ENCODE measurements at places on chromosomes 16 and 17. TPM values are rescaled to one million over a fixed set of nuclear protein-coding genes. Genes with fewer than 3 reads are reported as not detected.

- no peak for DNase-seq
- H3K27me3 ChIP-seq = no peaks in the 10 kb centered on the region
- no peak overlapping the region for H3K4me3 ChIP-seq
- peaks cover 7% of the 10 kb centered on the region for H3K4me1 ChIP-seq
Observed at GRCh38 chr17:1473170-1473569, 17.1 kb upstream of the CRK start.

DNA sequence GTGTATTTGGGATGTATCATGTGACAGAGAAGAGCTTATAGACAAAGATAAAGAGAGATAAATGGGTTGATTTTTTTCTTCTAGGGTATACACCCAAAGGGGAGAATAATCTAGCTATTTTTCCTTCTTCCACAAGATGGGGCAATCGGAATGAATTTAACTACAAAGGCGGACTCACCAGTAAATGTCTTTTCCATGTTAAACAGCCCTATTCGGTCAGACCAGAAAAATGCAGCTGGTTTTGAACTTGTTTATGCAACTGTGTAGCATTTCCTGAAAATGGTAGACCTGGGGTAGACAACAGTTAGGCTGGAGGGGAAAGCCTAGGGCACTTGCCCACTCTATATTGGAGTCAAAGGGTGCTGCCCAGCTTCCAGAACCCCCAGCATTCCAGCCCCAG, 477.1 kb downstream of the TOX3 start:
- no peaks in the 10 kb centered on the region for H3K4me1 ChIP-seq
- no peak overlapping the region for H3K4me3 ChIP-seq
- no peak for DNase-seq
- no peaks in the 10 kb centered on the region for H3K27me3 ChIP-seq

GRCh38 chr17:28959471-28959871, 8.2 kb upstream of the PHF12 start:
- H3K27me3 ChIP-seq = no peaks in the 10 kb centered on the region
- H3K27ac ChIP-seq = no peak overlapping the region
- no peaks in the 10 kb centered on the region for H3K4me1 ChIP-seq
- no peak overlapping the region for H3K4me3 ChIP-seq
- H3K36me3 ChIP-seq = no peaks in the 10 kb centered on the region
- no peak for DNase-seq

The HYDIN gene
- not detected for total RNA-seq

The GNAO1 gene
- 1.9 TPM for total RNA-seq

The MTSS2 gene
- 107 TPM for total RNA-seq

GRCh38 chr16:31331141-31331764, 23.7 kb upstream of the ITGAX start:
- H3K36me3 ChIP-seq = no peaks in the 10 kb centered on the region
- H3K4me3 ChIP-seq = peak overlapping the region; percentile 42
- H3K27me3 ChIP-seq = peaks cover 4% of the 10 kb centered on the region
- DNase-seq = no peak
- no peak overlapping the region for H3K27ac ChIP-seq

- H3K36me3 ChIP-seq = no peaks in the 10 kb centered on the region
- no peak overlapping the region for H3K27ac ChIP-seq
- DNase-seq = no peak
- peaks cover 3% of the 10 kb centered on the region for H3K27me3 ChIP-seq
- no peak overlapping the region for H3K4me3 ChIP-seq
Observed at GRCh38 chr17:43854498-43854897, 7.5 kb downstream of the CD300LG start.

The IFT20 gene
- 6.1 TPM for total RNA-seq

The C16orf95 gene
- 8.1 TPM for total RNA-seq

The KRT28 gene
- not detected for total RNA-seq

- no peak for DNase-seq
- no peak overlapping the region for H3K27ac ChIP-seq
- no peaks in the 10 kb centered on the region for H3K4me1 ChIP-seq
- no peaks in the 10 kb centered on the region for H3K27me3 ChIP-seq
Observed at GRCh38 chr16:66774981-66775380, 23.6 kb upstream of the DYNC1LI2 start.

DNA sequence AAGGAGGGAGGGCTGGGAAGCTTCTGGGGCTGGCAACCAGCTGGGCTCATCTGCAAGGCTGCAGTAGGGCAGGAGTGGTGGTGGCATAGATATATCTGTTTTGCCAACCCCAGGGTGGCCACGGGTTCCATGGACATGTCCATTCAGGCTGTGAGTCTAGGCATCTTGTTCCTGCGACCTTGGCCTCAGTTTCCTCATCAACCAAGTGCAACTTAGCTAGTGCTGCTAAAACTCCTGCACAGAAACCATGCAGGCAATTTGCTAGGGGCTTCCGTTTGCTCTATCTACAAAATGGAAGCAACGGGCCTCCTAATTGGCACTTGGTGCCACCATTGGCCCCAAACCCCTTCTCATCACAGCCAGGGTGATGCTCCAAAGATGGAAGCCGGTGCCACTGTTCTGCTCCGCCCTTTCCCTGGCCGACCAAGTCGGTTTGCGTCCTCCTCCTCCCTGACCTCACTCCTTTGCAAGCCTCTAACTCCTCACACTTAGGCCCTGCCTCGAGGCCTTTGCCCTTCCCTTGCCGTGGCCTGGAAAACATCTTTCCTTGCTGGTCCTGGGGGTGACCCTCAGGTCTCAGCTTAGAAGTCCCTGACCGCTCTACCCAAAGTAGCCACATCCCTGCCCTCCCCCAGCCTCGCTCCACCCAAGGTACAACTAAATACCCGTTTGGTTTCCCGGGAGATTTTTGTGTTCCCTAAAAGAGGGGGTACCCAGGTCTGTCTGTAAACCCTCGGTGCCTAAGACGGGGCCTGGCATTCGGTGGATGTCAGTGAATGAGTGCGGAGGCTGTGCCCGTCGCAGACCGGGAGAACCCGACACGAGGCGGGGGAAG, 1.2 kb downstream of the SREBF1 start:
- H3K27me3 ChIP-seq = no peaks in the 10 kb centered on the region
- no peaks in the 10 kb centered on the region for H3K36me3 ChIP-seq
- H3K27ac ChIP-seq = peak overlapping the region; percentile 100

DNA sequence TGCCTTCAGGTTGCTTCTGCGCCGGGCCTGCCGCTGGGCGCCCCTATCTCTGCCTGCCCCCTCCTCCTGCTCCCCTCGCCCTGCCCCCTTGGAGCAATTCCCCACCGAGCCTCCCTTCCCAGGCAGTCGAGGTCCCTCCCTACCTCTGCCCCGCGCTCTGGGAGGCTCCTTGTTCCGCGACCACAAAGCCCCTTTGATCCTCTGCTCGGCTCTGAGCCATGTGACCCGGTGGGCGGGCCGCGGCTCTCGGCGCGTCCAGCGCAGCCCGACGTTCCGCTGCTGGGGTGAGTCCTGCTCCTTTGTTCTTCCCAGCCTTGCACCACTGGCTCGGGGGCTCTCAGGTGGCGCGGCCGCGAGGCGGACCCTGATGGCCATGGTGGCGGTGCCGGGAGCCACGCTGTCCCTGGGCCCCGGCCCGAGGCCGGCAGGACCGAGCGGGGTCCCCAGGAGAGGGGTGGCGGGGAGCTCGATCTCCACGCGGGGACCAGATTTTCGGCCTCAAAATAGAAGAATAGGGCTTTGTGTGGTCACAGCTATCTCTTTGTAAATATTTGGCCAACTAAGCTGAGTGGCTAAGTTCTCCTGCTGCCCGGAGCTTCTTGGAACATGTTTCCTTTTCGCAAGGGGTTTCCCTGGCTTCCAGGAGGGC, 310.6 kb downstream of the SEC14L1 start:
- no peaks in the 10 kb centered on the region for H3K27me3 ChIP-seq
- peak overlapping the region; percentile 67 for H3K4me3 ChIP-seq
- H3K27ac ChIP-seq = peak overlapping the region; percentile 69
- H3K4me1 ChIP-seq = peaks cover 35% of the 10 kb centered on the region
- no peaks in the 10 kb centered on the region for H3K36me3 ChIP-seq

GRCh38 chr17:21199856-21200255, 14.1 kb downstream of the TMEM11 start:
- H3K4me3 ChIP-seq = no peak overlapping the region
- peak overlapping the region; percentile 81 for H3K27ac ChIP-seq
- DNase-seq = no peak
- no peaks in the 10 kb centered on the region for H3K27me3 ChIP-seq
- H3K36me3 ChIP-seq = peaks cover 3% of the 10 kb centered on the region

DNA sequence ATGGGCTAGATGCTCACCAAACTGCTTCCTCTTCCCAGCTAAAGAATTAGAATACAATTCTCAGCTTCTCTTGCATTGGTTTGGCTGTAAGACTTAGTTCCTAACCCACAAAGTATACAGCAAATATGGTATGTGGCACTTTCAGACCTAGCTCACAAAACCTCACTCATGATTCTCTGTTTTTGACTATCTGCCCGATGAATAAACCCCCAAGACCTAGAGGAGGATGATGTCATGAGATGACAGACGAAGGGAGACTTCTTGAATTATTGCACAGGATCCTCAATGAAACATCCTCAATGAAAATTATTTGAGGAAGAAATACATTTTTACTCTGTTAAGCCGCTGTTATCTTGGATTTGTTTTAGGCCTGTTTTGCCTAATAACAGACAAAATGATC, 14.3 kb downstream of the CNOT1 start:
- peaks cover 44% of the 10 kb centered on the region for H3K36me3 ChIP-seq
- DNase-seq = no peak
- no peaks in the 10 kb centered on the region for H3K4me1 ChIP-seq
- no peak overlapping the region for H3K27ac ChIP-seq
- no peak overlapping the region for H3K4me3 ChIP-seq
- H3K27me3 ChIP-seq = no peaks in the 10 kb centered on the region

The USP43 gene
- 0.06 TPM for total RNA-seq

DNA sequence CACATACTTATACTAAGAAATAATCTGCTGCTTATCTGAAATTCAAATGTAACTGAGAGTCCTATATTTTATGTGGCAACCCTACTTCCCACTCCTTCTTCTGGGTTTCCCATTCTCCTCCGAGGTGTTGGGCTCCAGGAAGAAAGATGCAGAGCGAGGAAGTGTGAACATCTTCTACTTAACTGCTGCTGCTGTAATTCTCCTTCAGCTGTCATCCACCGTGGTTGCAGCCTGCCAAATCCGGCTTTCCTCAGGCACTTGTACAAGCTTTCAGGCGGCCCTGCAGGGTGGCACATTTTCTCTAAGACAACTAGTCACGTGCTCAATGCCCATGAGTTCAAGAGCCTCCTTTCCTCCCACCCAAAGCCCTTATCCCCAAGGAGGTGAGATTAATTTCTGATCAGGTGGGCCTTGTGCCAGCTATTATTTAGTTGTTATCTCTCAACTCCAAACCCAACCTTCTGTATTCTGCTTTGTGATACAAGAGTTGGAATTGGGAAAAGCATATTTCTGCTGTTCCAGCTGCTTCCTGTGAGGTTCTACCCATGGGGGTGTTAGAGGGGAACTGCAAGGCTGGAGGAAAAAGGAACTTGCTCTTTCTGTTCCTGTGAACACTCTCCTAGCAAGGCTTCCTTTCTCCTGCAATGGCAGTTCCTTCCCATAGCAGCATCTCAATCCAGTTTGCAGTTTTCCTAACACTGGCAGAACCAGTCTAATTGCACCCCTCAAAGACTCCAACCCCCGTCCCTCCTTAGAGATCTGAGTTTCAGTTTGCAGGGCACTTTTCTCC, 67.6 kb upstream of the RBBP6 start:
- peaks cover 2% of the 10 kb centered on the region for H3K27me3 ChIP-seq
- no peaks in the 10 kb centered on the region for H3K36me3 ChIP-seq
- H3K27ac ChIP-seq = no peak overlapping the region
- DNase-seq = no peak

The CES4A gene
- total RNA-seq = 6.0 TPM

- peak overlapping the region; percentile 74 for H3K27ac ChIP-seq
- peak; percentile 56 for DNase-seq
- H3K4me3 ChIP-seq = no peak overlapping the region
- H3K27me3 ChIP-seq = no peaks in the 10 kb centered on the region
- H3K4me1 ChIP-seq = peaks cover 58% of the 10 kb centered on the region
Observed at GRCh38 chr17:77366558-77367245, 225.9 kb downstream of the SEC14L1 start.

GRCh38 chr17:2033153-2033552, 3.2 kb downstream of the DPH1 start:
- H3K27me3 ChIP-seq = no peaks in the 10 kb centered on the region
- no peak overlapping the region for H3K27ac ChIP-seq
- peaks cover 25% of the 10 kb centered on the region for H3K4me1 ChIP-seq
- DNase-seq = no peak

The ITGB4 gene
- 3.9 TPM for total RNA-seq

The KRT40 gene
- not detected for total RNA-seq

GRCh38 chr16:14095883-14096551, 24.9 kb downstream of the MRTFB start:
- no peak for DNase-seq
- peaks cover 50% of the 10 kb centered on the region for H3K4me1 ChIP-seq
- H3K27ac ChIP-seq = no peak overlapping the region
- no peaks in the 10 kb centered on the region for H3K36me3 ChIP-seq

GRCh38 chr16:69157196-69157595, 24.7 kb downstream of the UTP4 start:
- no peaks in the 10 kb centered on the region for H3K4me1 ChIP-seq
- H3K27ac ChIP-seq = no peak overlapping the region
- peaks cover 100% of the 10 kb centered on the region for H3K36me3 ChIP-seq
- no peak for DNase-seq
- H3K27me3 ChIP-seq = no peaks in the 10 kb centered on the region
- H3K4me3 ChIP-seq = no peak overlapping the region

DNA sequence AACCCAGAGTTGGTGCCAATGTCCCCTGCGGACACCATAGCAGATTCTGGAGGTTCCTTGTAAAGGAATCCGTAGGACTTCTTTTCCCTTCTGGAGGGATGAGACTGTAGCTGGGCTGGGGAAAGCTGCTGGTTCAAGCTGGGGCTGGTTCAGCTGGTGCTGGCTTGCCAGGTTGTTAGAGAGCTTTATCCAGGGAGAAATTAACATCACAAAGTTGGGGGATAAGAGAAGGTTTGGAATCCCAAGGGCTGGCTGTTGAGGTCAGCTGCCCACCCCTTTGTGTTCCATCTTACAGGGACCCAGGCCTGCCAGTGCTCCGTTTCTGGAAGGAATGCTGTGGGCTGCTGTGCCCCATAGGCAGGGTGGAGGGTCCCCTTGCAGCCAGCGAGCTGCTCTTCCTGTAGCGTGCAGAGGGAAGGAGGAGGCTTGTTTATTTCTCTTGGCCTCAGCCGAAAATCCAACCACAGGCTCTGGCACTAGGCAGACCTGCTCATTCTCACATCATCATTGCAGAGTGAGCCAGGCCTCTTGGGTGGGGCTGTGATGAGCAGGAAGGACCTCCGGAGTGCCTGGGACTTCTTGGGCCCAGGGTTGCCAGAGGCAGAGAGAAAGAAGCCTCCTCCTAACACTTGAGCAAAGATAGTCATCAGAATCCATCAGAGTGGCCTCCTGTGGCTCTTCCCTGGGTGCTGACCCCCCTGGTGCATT, 251.1 kb downstream of the SEC14L1 start:
- H3K27ac ChIP-seq = peak overlapping the region; percentile 67
- H3K27me3 ChIP-seq = no peaks in the 10 kb centered on the region
- peaks cover 81% of the 10 kb centered on the region for H3K4me1 ChIP-seq
- no peak overlapping the region for H3K4me3 ChIP-seq
- peak; percentile 76 for DNase-seq

GRCh38 chr17:17057057-17057551, 14.8 kb downstream of the MPRIP start:
- H3K27me3 ChIP-seq = no peaks in the 10 kb centered on the region
- no peak overlapping the region for H3K4me3 ChIP-seq
- no peak for DNase-seq
- peaks cover 99% of the 10 kb centered on the region for H3K4me1 ChIP-seq
- no peaks in the 10 kb centered on the region for H3K36me3 ChIP-seq

GRCh38 chr17:41666237-41666641, 22.4 kb upstream of the EIF1 start:
- H3K36me3 ChIP-seq = no peaks in the 10 kb centered on the region
- peak overlapping the region; percentile 72 for H3K4me3 ChIP-seq
- H3K27ac ChIP-seq = peak overlapping the region; percentile 76
- DNase-seq = peak; percentile 27

- peaks cover 48% of the 10 kb centered on the region for H3K36me3 ChIP-seq
- no peaks in the 10 kb centered on the region for H3K4me1 ChIP-seq
- DNase-seq = peak; percentile 39
- H3K27ac ChIP-seq = no peak overlapping the region
- H3K27me3 ChIP-seq = no peaks in the 10 kb centered on the region
Observed at GRCh38 chr16:4257646-4258556, 14.9 kb downstream of the TFAP4 start.
